ENCODE measurements at places on chromosomes 1 and 21.

DNA sequence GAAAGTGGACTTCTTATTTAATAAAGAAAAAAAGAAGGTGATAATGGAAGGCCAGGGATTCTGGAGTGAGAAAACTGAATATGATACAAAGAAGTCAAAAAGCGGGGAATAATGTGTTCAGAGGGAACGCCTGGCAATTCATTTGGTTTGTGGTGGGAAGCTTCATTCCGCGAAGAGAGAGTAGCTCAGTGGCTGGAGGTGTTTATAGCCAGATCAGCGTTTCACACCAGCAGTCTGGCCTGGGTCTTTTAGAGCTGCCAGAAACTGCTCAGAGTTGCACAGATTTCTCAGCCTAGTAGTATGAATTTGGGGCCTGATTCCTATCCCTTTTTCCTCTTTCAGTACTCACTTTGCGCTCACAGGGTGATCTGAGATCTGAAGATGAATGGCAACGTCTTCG lies 67.8 kb upstream of the IPO9 start:
- peak; percentile 34 for DNase-seq

- peak; percentile 20 for DNase-seq
Observed at GRCh38 chr1:70034403-70034802, 171.0 kb downstream of the LRRC40 start.

DNA sequence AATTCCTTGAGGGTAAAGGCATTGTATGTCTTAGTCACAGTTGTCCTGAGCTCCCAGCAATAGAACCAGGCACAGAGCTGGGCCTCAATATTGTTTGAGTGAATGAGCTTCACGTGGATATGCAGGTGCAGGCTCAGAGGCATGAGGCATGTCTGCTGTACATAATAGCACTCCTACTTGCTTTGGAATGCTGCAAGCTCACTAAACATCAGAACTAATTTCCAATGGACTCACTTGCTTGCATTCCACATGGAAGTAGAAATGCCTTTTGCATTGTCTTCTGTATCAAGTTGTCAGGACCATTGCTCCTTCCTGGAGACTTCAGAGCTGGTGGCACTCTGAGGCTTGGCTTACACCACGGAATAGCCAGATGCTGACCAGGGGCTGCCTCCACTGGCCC lies 37.1 kb downstream of the INAVA start:
- no peak for DNase-seq

DNA sequence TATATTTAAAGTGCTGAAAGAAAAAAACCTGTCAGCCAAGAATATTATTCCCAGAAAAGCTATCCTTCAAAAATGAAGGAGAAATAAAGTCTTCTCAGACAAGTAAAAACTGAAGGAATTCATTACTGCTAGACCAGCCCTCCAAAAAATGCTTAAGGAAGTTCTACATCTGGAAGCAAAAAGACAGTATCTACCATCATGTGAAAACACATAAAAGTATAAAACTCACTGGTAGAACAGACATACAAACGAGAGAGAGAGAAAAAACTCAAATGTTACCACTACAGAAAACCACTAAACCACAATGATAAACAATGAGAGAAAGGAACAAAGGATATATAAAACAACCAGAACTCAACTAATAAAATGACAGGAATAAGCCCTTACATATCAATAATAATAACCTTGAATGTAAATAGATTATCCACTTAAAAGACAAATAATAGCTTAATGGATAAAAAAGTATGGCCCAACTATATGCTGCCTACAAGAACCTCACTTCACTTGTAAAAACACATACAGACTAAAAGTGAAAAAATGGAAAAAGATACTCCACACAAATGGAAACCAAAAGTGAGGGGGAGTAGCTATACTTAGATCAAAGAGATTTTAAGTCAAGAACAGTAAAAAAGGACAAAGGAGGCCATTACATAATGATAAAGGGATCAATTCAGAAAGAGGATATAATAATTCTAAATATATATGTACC lies 22.0 kb downstream of the NSL1 start:
- DNase-seq, result no peak

GRCh38 chr1:185759061-185759460 lies 24.9 kb downstream of the HMCN1 start:
- DNase-seq, result no peak

DNA sequence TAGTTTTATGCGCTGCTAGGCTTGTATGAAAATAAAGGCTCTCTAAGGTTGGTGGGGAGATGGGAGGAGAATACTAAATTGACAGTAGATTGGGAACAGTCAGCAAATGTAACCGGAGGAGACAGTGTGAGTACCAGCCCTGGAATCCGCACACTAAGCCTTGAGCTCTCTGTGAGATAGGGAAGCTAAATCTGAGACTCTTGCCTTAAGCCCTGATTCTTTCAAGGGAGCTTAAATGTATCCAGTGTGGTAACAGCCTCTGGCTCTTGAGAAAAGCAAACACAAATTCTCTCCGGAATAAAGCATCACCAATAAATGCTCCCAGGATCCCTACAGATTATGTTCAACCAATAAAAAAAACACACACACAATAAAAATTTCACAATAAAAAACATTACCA lies 33.0 kb upstream of the PDPN start:
- no peak for DNase-seq

GRCh38 chr21:43813656-43813980 lies 24.2 kb downstream of the RRP1 start:
- DNase-seq, result no peak

All from femur (tissue), 1 donor.